ENCODE measurements at places on chromosomes 12 and 14.

GRCh38 chr12:5913387-5913786 lies 31.7 kb downstream of the ANO2 start:
- no peak for DNase-seq

DNA sequence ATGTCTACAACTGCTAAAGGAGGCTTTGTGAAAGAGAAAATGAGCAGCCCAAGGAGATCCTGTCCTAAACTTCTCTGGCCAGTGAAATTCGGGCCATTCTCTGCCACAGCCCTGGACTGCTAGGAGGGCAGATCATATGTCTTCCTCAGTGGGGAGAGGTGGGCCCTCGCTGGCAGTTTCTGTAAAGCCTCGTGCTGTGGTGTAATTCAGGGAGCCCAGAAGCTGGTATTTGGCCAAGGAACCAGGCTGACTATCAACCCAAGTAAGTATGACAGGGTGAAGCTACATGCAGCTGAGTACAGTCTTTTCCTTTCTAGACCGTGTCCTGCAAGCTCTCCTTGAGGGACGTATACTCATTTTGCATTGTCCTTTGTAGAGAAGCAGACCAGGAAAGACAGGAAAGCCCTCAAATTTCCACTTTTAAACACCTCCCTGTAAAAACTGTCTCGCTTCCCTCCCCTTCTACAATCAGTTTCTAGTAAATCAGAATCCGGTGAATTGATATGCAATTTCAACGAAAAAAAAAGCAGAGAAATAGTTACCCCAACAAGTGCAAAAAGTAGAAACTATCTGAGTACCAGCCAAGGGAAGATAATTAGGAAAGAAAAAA lies 106.8 kb downstream of the DAD1 start:
- DNase-seq = no peak

DNA sequence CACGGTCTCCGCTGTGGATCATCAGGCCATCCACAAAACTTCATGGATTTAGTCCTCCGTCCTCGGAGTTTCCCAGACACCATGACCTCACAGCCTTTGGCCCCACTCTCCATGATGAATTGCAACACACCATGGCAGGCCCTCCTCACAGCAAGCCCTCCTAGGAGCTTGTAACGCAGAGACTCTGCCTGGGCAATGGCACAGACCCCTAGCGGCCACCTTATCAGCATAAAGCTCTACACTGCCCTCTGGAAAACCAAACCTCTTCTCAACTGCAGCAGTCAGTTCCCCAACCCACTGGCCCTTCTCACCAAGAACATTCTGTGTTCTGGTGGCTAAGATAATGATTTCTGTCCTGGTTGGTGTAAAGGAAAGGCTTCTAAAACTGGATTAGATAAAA lies 238.4 kb upstream of the USP15 start:
- no peak for DNase-seq

DNA sequence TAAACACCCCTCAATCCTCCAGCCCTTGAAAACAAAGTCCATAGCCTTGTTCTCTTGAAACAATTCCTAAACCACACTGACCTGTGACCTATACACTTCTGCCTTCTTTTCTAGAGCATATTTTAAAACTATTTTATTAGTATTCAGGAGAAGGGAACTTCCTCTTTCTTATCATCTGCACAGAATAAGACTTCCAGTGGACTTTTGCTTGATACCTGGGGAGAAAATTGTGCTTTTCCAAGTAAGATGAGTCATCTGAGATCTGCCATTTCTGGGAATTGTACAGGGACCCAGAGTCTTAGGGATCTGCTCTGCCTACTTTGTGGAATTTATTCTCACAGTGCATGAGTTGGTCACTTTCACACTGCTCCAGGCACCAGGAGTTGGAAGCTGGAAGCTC lies 10.5 kb upstream of the WNT5B start:
- no peak for DNase-seq

DNA sequence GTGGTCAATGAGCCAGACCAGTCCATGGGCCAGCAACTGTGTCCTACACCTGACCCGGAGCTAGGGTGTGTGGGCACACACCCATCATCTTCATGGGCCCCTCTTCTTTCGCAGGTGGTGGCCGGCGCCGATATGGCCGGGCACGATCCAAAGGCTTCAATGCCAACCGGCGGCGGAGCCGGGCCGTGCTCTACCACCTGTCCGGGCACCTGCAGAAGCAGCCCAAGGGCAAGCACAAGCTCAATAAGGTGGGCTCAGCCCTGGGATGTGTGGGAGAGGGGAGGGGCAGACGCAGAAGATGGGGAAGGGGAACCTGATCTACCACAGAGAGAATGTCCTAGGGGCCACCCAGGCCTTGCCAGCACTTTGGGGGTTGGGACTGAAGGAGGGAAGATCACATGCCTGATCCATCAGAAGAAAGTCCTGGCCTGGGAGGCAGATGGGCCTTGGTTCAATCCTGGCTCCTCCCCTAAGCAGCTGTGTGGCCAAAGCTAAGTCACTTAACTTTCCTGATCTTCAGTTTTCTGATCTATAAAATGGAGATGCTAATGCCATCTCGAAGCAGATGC lies 3.8 kb downstream of the KCNH3 start:
- DNase-seq = no peak

GRCh38 chr12:130804216-130804615 lies 34.8 kb downstream of the STX2 start:
- no peak for DNase-seq

GRCh38 chr12:64779354-64779974 lies 20.3 kb upstream of the GNS start:
- no peak for DNase-seq

- DNase-seq = no peak
Observed at GRCh38 chr14:96125536-96125935, 79.1 kb upstream of the BDKRB2 start.

DNA sequence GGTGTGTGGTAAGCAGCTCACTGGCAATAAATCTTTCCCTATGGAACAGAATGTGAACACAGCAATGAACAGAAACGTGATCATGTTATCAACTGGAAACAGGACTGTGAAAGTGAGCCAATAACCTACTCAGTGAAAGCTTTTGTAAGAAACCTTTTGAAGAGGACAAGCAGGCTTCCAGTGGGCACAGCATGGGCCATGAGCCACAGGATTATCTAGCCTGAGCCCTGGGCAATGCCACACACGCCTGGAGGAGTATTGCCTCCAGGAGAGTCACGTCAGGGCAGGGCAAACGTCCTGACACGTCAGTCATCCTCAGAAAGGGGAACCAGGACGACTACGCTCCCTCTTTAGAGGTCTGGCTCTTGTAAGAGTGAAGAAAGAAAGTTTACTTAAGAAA lies 32.3 kb downstream of the NRDE2 start:
- DNase-seq = no peak

DNA sequence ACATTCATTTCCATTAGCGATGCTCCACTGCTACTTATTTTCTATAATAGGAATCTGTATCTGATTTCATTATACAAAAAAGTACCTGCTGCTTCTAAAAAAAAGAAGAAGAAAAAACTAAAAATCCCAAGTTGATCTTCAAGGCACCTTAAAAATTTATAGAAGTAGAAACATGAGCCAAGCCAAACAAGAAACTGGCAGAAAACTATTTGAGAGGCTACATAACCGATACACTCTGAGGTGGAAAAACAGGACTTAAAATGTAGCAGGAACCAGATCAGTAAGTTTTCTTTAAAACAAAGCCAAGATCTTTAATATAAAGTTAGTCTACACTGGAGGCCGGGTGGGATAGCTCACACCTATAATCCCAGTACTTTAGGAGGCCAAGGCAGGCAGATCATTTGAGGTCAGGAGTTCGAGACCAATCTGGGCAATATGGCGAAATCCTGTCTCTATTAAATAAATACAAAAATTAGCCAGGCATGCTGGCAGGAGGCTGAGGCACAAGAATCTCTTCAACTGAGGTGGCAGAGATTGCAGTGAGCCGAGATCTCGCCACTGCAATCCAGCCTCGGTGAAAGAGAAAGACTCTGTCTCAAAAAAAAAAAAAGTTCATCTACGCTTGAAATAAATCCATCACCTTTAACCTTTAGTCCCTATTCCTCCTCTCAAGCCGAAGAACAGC lies 278.6 kb downstream of the MED13L start:
- no peak for DNase-seq

GRCh38 chr14:36555998-36556743 lies 26.2 kb downstream of the NKX2-8 start:
- no peak for DNase-seq

- DNase-seq = no peak
Observed at GRCh38 chr14:76765461-76765931, 4.2 kb downstream of the VASH1 start.

GRCh38 chr12:95319694-95320331 lies 102.2 kb downstream of the VEZT start:
- DNase-seq = no peak

- no peak for DNase-seq
Observed at GRCh38 chr12:99455350-99456035, 192.1 kb upstream of the GARIN6 start.

DNA sequence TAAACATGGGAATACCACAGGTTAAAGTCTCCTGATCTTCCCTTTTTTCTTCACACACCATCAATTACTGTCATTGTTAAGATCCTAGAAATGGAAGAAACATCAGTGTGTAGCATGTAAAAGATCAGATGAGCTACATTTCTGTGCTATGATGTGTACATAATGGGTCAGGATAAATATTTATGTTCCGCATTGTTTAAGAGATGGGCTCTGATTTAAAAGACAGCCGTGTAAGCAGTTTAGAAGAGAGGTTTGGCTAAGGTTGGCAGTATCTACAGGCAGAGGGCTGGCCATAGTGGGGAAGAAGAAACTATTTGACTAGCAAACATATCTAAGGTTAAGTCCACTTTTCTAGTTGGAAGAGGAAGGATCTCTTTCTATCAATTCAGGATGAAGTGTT lies 49.4 kb downstream of the LRRC9 start:
- no peak for DNase-seq

DNA sequence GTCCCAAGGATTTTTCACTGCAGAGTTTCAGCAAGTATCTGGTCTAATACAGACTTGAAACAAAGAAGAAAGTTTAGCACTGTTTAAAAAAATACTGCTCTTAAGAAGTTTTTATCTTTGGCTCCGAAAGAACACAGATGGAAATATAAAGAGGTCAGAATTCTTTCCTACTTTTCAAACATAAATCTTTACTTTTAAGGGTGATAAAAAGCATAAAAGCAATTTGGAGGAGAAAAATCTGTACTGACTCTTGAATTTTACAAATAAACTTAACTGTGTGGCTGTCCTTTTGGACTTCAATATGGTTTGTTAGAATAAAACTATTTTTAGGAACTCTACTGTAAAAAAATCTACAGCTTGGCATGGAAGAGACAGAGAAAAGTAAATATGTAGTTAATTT lies 27.6 kb upstream of the ISM2 start:
- DNase-seq = no peak

DNA sequence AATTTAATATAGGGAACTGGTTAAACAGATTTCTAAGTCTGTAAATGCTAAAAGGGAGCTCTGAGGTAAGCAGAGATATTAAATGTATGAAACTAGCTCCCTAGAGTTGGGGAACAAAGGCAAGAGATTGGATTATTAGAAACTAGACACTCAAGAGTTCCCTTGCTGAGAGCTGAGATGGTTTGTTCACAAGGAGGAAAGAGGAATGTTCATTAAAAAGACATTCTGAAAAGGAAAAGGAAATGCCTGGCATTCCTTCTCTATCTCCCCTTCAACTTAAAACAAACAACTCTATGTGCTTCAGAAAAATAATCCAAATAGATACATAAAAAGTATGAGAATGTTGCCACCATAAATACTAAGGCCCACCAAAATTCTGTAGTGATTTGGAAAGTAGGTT lies 73.7 kb downstream of the GALNT4 start:
- DNase-seq = no peak

GRCh38 chr14:103030741-103031565 lies 26.4 kb downstream of the CDC42BPB start:
- DNase-seq = no peak

DNA sequence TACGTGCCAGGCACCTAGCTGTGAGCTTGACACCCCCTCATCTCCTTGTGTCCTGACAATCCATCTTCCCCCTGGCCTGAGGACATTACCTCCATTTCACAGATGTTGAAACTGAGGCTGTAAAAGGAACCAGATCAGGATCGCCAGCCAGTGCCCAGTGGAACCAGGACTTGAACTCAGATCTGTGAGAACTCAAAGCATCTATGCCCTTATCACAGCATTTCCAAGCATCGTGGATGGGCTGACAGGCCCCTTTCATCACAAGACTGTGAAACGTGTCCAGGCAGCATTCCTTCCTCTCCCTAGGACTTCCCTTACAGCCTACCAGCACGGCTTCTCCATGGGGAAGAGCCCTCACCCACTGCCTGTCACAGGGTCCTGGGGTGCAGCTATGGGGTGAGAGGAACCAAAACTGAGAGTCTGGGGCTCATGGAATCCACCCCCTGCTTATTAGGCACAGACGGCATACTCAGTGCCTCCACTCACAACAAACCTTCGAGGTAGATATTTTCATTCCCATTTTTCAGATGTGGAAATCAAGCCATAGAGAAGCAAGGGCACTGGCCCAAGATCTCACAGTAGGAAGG lies 26.9 kb downstream of the CMKLR1 start:
- DNase-seq = no peak

- DNase-seq = no peak
Observed at GRCh38 chr12:121423682-121424623, 24.0 kb downstream of the RNF34 start.

GRCh38 chr14:93997916-93998870 lies 1.1 kb downstream of the CCDC197 start:
- DNase-seq = no peak

DNA sequence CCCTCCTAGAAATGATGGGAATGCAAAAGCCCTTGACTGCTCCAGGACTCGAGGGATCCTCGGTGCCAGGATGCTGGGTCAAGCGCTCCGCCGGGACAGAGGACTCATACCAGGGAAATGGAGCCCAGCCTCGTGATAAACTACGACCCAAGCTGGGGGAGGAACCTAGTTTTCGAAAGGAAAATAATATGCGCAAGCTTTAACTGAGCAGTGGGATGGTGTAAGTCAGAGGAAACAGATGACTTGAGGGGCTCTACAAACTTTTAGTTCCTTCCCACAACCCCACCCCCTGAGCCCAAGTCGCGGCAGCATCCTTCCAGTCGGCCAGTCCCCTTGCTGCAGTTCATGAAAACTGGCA lies 654 bp upstream of the SUPT16H start:
- no peak for DNase-seq
